Stimulated activated CD8-positive, alpha-beta memory T cell treated with anti-CD3 and anti-CD28 coated beads, Interleukin-4, amount 100 ng/mL, for 24 hours (primary cell): ENCODE measurements at places on chromosomes 6 and 20.

DNA sequence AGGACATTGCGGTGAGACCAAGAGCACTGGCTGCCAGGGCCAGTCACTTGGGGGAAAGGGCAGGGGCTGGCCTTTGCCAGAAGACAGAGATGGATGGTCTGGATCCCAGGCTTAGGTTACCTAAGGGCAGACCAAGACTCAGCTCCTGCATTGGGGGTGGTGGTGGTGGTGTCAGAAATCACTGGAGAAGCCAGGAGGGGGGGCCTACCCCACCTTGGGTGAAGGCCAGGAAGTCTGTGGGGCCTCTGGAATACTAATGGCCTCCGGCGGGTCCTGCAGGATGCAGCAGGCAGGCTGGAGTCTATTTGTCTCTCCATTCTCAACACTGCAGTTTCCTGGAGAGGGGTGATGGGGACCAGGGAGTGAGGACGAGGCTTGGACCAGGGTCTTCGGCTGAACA lies 32.8 kb downstream of the CD40 start:
- no peak for DNase-seq

DNA sequence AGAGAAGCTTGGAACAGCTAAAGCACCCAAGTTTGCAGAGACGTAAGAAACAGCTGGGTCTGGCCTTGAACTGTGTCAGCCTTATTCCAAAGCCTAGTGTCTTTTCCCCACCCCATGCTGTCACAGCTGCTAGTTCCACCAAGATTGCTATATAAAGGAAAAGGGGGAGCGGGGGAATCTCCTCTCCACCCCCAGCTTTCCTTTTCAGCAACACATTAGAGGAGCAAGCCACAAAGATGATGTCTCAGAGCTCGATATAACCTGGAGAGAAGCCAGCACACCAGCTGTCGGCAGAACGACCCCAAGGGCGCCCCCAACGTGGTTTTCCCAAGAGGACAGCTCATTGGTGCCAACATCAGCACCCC lies 36.5 kb downstream of the ATP9A start:
- DNase-seq = no peak

DNA sequence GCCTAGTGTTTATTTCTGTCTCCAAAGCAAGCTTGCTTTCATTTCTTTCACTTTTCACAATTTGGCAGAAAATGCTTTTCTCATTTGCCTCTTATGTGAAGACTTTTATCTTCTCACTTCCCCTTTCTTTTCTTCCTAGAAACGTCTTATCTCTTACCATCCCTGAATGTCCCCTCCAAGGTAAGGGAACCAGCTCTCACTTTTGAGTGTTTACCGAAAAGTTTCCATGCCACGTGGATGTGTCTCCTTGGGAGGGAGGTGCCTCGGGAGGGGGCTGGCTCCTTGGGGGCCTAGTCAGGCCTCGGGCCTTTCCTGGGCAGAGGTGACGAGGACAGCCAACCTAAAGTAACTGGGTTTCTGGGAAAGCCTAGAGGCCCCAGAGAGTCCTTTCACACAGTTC lies 127.4 kb downstream of the CD24 start:
- no peak for DNase-seq

GRCh38 chr6:126344181-126344580 lies 4.3 kb downstream of the CENPW start:
- no peak for DNase-seq

GRCh38 chr6:6402006-6402405 lies 81.5 kb upstream of the F13A1 start:
- no peak for DNase-seq

GRCh38 chr6:166775923-166776220 lies 148.8 kb upstream of the RPS6KA2 start:
- no peak for DNase-seq

DNA sequence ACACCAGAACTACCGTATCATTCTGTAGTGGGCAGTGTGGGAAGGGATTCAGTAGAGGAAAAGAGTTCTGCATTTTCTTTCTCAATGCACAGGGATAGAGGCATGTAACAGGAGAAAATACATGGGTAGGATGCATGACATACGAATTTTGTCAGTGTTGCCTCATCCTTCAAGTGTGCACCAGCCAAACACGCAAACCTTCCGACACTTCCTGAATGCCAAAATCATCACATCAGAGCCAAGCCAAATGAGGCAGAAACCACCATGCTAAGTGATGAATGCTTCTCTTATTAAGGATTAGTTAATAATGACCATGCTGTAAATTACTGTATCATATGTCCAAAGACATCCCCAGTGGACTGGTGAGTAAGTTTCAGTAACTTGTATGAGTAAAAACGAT lies 27.3 kb downstream of the RAMACL start:
- no peak for DNase-seq

DNA sequence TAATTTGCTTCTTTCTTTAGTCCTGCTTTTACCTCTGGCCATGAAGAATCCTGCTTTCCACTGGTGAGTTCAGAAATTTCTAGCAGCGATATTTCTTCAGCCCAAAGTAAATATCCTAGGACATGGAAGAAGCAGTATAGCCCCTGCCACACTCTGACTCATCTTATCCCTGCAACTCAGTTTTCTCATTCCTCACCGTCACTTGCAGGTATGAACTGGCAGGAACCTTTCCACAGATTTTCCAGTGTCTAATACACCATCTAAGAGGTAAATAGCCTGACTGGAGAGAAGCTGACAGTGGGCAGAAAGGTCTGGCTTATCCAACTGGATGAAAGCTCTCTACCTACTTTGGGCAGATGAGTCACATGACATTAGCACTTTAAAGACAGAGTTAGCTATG lies 816.7 kb upstream of the FLRT3 start:
- no peak for DNase-seq

GRCh38 chr6:47603227-47603626 lies 95.2 kb upstream of the ADGRF4 start:
- no peak for DNase-seq

GRCh38 chr6:136304410-136304809 lies 14.8 kb upstream of the BCLAF1 start:
- no peak for DNase-seq

DNA sequence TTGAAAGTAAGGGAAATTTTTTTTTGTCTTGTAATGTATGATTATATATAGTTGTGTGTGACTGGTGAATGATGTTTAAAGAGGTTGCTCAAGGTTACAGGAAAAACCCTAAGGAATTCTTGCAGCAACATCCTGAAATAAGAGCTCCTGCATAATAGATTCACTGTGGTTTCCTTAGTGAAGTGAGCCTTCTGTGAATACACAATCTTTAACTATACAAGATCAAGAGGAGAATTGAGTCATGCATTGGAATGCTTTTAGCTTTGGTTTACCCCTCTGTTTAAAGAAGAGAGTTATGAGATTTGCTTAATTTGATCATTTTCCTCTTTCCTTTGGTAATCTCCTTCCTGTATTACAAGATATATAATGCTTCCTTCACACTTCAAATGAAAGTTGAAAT lies 141.6 kb upstream of the EYA4 start:
- no peak for DNase-seq

DNA sequence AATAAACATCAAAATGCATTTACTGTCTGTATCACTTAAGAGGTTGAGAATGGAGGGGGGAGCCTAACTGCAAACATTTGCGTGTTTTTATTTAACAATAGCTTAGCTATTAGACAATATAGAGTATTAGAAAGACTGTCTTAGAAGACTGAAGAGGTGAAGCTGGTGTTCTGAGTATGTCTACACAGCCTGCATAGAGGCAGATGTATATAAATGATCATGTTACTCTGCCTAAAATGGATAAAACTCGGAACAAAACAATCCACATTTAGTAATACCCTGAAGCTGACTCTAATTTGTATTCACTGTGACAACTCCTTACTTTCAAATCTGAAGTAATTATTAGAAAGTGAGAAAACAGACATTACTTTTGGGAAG lies 181.9 kb downstream of the GMPR start:
- DNase-seq = no peak

- no peak for DNase-seq
Observed at GRCh38 chr6:24996269-24996836, 60.6 kb upstream of the RIPOR2 start.

GRCh38 chr20:23146181-23146580 lies 60.1 kb upstream of the CD93 start:
- no peak for DNase-seq

GRCh38 chr6:306641-307061 lies 14.4 kb downstream of the DUSP22 start:
- no peak for DNase-seq

DNA sequence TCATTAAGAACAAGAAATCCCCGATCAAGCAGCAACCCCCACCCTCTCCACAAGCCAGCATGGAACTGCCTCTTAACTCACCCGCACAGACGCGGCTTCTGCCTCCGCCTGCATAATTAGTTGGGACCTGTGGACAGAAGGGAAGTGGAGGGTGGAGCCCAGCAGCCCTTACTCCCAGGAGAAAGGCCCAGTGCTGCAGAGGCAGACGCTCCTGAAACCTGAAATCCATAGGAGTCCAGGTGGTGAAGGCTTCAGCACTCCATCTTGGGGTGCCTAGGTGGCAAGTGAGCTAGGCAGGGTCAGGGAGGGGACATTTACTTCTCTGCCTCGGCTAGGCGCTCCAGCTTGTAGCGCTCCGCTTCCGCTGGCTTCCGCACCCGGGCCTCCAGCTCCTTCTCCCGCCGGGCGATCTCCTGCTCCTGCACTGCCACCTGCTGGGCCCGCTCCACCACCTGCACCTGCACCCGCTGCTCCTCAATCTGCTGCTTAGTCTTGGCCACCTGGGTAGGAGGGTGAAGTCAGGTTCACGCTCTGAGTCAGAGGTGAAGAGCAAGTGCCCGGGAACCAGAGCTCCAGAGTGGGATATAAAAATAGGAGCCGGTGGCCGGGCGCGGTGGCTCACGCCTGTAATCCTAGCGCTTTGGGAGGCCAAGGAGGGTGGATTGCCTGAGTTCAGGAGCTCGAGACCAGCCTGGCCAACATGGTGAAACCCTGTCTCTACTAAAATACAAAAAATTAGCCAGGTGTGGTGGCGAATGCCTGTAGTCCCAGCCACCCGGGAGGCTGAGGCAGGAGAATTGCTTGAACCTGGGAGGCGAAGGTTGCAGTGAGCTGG lies 10.7 kb downstream of the TUBB start:
- DNase-seq = peak; percentile 72

- DNase-seq = no peak
Observed at GRCh38 chr6:113482771-113483170, 374.4 kb upstream of the MARCKS start.

DNA sequence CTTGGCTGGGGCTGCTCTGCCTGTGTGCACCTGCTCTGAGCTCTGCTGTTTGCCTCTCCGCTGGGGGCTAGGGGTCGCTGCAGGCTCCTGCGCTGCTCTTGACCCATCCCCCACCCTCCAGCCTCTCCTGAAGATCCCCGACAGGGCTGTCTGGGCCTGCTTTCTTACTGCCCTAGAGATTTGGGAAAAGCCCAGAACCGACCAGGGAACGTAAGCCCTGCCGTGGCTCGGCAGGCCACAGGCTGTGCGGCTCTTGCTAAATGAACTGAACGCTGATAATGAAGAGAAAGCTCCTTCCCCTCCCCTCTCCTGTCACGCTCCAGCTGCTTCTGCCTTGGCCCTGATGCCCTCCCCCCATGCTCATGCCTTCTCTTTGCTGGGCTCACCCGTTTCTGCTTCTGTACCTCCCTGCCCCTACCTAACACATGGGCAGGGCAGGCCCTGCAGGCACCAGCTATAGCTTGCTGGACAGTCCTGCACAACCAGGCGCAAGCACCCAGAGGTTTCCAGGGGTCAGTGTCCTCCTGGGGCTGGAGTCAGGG lies 32.0 kb upstream of the PCMTD2 start:
- DNase-seq = no peak

DNA sequence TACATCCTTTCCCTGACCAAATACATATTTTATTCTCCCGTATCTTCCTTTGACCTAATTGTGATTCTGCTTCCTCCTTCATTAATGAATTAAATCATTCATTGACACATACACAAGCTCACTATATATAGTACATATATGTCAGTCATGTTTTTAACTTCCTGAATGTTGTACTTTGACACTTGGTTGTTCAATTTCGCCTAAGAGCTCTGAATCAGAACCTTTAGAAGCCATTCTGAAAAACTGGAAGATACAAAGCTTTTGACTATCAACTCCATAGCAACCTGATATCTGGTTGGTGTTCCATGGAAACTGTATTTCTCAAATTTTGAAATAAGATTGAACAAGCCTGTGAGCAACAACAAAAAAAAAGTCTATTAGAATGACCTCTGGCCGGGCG lies 27.3 kb upstream of the HFE start:
- no peak for DNase-seq

DNA sequence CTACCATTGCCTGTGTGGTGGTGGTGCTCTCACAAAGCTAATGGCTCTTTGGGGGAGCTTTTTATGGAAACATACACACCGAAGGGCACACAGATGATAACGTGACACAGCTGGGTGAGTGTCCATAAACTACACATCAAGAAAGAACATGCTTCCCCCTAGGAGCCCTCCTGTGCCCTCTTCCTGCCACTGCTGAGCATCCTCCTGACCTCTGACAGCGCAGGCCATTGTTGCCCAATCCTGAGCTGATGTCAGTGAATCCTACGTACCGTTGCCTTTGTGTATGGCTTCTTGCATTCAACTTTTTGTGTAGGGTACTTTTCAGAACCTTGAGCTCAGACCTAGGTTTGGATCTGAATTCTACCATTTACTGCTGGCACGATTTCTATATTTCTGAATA lies 65.8 kb upstream of the SLC22A1 start:
- DNase-seq = no peak

GRCh38 chr6:48765352-48765961 lies 654.5 kb upstream of the PTCHD4 start:
- DNase-seq = no peak

DNA sequence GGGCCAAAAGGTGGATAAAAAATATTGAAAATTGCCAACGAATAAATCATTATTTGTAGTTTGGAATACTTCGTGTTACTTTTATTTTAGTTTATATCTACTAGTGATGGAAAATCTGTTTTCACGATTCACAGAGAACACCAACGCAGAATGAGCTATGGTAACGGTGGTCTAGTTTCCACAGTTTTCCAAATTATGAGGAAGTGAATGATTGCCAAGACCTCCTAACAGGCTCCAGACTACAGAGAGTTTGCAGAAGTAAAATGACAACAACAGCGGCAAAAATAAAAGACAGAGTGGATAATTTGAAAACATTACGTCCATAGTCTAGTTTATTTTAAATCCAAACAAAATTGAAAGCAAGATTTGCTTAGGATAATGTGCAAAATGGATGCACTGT lies 57.0 kb upstream of the AIG1 start:
- no peak for DNase-seq

- no peak for DNase-seq
Observed at GRCh38 chr6:156953127-156953478, 175.9 kb downstream of the ARID1B start.
